ENCODE measurements at places on chromosomes 5 and 9.

DNA sequence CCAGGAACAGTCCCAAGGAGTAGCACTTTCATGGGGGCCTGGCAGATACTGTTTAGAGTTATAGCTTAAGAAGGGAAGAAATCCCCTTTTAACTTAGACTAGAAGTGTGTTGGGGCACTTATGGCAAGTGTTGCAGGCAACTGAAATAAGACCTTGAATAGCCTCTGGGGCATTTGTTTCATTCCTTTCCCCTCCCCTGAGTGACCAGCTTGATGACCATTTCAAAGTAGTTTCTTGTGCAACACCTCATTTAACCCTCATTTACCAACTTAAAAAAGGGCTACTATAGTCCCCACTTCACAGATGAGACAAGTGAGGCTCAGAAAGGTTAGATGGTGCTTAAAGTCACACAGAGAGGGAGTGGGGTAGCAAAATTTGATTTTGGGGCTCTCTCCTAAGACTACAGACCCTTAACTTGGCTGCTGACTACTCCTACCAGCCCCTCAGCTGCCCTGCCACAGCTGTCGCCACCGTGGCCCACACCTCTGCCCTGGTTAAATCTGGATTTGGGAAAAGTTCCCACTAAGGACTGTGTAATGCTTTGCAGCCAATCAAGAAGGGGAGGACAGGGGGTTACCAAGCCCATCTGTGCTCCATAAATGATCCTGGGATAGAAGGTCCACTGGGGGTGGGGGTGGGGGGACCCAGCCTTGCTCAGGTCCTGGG is 5.5 kb downstream of the PDLIM4 start:
- DNase-seq: no peak

DNA sequence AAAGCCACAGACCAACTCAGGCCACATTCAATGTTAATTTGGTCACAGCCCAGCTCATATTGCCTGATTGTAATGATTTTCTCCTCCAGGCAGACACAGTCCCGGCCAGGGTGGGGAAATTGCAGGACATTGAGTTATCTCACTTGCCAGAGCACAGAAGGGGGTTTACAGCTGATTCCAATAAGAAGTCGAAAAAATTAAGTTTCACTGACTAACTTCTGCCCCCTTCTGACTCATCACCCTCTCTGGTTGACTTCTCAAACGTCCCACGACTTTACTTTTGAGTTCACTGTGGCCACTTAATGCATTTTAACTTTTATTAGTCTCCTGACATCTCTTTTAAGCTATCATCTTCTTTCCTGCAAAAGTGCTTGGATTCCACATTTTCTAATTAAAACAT is 321.4 kb upstream of the WWC1 start:
- DNase-seq: no peak

DNA sequence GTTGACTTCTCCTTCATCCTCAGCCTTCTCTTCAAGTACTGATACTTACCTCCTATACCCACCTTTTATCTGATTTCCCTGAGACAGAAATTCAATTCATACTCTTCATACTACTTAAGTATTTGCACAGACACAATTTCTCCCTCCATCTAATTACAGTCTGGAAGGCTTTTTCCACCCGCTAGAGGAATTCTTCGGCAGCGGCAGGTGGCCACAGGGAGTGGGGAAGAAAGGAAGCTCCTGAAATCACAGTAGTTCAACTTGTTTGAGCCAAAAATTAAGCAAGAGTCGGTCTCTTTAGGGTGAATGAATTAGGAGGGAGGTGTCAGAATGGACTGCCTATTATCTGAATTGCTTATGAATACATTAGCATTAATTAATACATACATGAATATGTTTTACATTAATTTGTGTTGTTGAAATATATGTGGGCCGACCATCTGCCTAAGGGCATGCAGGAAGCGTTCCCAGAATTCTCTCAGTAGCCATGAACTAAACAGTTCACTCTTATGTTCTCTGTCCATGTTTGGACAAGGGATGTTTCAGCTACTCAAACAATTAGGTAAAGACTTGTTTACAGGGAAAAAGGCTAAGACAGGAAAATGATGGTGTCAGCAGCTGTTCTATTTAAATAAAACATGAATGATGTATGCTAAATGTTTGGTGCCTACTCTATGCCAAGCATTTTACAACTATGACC is 101.4 kb upstream of the SMARCA2 start:
- no peak for DNase-seq

GRCh38 chr5:174111287-174111973 is 65.9 kb downstream of the NSG2 start:
- DNase-seq: no peak

GRCh38 chr5:1041225-1042143 is 32.9 kb downstream of the NKD2 start:
- no peak for DNase-seq

DNA sequence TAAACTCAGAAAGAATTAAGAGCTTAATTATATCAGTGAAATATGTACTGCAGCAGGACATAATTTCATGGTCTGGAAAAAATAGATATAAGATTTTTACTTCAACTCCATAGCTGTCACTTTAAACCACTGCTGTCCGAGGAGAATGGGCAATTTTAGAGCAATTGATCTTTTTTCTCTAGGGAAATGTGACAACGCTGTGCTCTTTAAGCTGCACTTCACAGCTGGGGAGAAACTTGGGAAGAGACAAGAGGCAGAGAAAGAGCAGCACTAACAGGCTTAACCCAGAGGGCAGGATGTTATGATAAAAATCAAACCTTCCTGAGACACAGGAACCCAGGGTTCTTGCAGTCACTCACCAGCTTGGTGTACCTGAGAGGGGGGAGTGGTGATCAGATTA is 92.0 kb downstream of the SPOCK1 start:
- no peak for DNase-seq

DNA sequence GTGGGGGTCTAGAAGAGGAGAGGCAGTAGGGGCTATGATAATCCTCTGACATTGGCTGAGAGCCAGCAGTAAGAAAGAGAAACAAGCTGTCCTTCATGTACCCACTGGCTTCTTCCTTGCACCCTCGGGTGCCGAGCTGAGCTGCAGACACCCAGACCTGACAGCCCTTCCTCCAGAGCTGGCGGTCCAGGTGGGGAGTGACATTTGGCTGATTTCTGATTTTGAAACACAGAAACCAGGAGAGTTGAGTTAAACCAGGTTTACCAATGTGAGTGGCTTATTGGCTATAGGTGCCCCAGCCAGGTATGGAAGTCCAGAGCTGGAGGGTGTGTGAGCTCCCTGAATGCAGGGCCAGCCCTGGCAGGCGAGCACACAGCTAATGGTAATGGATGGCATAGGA is 59.2 kb downstream of the GADD45G start:
- no peak for DNase-seq

GRCh38 chr9:124897570-124898460 is 35.9 kb downstream of the ARPC5L start:
- DNase-seq: no peak

- peak; percentile 72 for DNase-seq
Measured at GRCh38 chr5:124157320-124157719, 589.1 kb downstream of the ZNF608 start.

DNA sequence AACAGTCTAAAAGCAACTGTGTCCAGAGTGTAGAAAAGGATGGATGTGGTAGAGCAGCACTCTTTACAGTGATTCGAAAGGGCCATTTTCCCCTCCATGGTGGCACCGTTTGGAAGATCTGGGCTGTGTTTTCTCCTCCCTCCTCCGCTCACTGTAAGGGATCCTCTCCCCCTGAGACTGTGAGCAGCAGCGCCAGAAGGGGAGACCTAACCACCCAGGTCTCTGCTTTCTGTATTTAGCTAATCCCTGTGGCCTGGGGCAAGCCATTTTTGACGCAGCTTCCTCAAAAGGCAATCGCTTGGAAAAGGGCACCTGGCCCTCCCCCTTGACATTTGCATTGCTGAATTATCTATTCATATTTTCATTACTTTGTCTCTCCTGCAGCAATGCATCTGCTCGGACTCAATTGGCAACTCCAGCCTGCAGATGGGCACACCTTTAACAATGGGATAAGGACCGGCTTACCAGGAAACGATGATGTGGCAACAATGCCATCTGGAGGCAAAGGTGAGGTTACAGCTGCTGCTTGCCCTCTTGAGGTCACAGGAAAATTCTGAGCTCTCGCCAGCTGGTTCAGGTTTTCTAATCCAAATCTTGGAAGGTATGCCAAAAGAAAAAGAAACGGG is 244.3 kb upstream of the WWC1 start:
- DNase-seq: peak; percentile 48

DNA sequence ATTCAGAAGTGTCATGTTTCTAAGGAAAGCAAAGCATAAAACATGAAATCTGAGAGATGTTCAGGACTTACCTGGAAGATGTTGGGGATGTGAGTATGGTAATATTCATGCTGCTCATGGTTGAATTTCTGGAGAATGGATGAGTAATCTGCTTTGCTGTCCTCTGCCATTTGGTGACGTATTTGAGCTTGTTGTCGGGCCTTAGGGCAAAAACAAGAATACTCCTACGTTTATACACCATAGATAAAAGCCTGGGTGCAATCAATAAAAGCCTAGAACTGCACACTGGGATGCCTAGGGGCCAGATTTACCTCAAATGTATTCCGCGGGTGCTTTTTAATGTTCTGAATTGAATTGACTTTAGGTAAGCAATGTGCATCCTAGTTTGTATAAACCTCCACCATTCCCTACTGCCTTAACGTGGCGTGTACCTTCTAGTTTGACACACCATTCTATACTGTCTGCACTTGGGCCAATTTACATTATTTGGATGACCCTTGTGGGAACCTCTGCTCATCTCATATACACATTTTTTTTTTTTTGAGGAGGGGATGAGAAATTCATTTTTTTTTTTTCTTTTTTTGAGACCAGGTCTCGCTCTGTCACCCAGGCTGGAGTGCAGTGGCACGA is 94.4 kb downstream of the USP20 start:
- no peak for DNase-seq

DNA sequence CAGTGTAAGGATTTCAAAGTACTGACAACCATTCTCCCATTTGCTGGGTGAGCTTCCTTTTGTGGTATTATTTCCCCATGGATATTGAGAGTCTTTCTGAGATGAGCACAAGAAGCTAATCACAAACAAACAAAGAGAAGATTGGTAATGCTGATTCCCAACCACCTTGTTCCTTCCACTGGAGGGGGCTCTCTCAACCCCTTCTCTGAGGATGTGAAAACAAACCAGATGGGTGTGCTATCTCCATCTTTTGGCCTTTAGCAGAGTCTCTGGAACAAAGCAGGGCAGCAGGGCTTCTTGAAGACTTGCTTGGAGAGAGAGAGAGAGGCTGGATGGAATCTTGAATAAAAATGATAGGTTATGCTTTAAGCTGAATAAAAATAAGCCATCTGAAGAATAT is 576.7 kb upstream of the ZNF462 start:
- DNase-seq: peak; percentile 50

- DNase-seq: no peak
Measured at GRCh38 chr9:101417389-101417788, 18.2 kb downstream of the ALDOB start.

DNA sequence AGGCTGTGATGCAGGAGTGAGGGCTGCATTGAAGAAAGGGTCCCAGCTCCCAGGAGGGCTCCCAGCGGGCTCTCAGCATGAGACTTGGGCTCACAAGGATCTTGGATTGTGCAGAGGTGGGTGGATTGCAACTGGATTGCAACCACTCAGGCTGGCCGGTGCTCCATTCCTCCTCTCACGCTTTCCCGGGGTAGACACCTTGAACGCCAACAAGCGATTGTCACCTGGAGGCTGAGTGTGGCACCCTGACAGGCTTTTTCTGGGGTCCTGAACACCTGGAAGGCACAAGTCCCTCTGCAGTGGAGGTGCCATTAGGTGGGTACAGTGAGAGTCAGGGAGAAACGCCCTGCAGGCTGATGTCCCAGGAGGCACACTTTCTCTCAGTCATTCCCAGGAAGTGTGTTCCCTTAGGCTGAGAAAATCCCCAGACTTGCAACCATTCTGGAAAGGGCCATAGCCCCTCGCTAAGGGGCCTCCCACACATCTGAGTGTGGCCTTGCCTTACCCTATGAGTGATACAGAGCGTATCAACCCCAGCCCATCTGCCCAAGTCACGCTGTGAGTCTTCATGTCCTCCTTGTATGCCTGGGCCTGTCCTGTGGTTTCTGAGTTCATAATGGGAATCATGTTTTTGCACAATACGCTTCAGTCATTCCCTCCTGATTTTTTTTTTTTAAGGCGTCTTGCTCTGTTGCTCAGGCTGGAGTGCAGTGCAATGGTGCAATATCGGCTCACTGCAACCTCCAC is 488.1 kb downstream of the IRX1 start:
- DNase-seq: no peak

- DNase-seq: no peak
Measured at GRCh38 chr5:81203729-81204128, 29.4 kb upstream of the CKMT2 start.

DNA sequence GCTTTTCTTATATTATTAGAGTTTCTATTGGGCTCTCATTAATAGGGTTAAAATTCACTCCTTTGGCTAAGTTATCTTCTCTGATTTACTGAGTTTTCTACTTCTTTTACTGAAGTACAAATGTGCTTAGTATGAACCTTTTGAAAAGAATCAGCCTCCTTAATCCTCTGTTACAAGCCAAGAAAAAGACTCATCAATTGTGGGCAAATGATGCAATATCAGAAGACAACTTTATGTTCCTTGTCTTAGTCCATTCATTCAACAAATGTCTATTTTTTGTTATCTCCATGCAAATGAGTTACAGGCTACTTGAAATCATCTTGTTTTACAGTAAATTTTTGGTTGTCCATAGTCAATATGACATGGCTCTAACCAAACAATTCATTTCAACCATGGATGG is 40.3 kb downstream of the SNCAIP start:
- no peak for DNase-seq

DNA sequence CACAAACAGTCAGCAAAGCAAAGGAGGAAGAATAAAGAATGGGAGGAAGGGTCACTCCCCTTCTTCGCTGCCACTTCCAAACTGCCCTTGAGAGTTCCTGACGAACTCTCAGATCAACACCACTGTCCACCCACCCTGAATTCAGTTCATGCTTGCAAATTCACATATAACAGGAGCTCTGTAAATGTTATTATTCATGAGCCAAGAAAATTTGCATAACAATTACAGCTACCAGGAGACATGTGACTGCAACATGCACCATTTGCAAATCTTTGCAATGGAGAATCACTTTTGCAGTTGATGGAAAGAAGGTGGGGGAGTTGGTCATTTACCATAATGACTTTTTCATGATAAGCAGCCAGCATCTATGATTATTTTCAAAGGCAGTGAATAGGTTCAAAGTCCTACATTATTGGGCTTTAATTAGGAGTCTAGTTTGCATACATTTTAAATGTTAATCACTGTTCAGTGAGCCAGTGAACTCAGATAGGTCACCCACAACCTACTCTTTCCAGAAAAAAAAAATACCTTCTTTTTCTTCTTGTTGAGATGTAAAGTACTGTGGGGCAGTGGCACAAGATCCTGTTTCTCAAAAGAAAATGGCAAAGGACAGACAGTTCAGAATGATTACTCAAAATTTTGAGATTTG is 149.7 kb downstream of the CAAP1 start:
- DNase-seq: no peak
